Activated T-cell treated with anti-CD3 and anti-CD28 coated beads for 48 hours (primary cell): ENCODE measurements at places on chromosomes 1 and 21.

GRCh38 chr1:197808880-197809279 is 33.6 kb upstream of the DENND1B start:
- no peak for DNase-seq

DNA sequence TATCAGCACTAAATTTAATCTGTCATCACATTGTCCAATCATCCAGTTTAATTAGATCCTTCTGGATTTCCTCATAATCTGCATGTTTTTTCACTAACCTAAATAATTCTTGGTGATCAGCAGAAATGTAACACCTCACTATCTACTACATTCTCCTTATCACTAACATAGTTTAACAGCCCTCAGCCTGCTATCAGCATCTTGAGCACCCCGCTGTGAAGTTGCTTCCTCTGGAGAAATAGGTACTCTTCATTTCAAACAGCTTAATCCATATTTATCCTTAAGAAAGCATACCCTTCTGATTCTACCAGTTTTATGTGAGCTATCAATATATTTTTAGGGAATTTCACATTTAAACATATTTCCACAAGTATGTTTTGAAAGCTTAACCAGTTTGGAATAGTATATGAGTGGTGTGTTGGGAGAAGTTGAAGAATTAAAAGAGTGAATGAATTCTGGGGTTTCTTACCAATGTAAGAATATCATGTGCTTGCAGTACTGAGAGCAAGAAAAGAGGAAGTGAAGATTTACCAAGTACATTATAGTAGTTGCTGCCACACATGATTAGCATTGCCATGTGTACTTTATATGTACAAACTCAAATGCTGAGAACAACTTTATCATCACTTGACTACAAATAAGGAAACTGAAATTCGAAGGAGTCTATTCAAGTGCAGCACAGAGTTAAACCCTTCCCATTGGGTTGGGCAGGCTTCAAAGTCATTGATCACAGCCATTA is 771.1 kb upstream of the ADGRL4 start:
- DNase-seq: no peak

GRCh38 chr1:203558064-203558760 is 64.3 kb downstream of the OPTC start:
- DNase-seq: peak; percentile 5

GRCh38 chr1:63691701-63692425 is 82.0 kb upstream of the ROR1 start:
- DNase-seq: no peak

- no peak for DNase-seq
Measured at GRCh38 chr1:1394116-1394515, 5.0 kb downstream of the CCNL2 start.

- no peak for DNase-seq
Measured at GRCh38 chr21:36145259-36145658, 10.4 kb downstream of the CBR3 start.

DNA sequence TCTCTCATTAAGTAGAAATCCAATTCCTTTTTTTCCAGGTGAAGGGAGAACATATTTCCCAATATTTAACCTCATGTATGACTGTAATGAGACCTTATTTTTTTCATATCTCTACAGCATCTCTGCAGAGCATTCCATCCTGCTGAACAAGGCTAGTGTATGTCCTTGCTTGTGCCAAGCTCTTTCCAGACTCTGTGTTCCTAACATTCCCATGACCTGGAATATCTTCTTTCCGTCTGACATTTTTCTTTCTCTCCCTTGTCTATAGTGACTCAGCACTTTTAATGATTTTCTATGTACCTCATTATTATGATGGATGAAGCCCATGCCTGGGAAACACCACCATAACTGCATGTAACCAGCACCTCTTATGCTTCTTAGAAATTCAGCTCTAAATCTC is 278.3 kb upstream of the NRIP1 start:
- DNase-seq: no peak

GRCh38 chr21:32917362-32918135 is 108.2 kb upstream of the OLIG2 start:
- DNase-seq: no peak
